ENCODE measurements at places on chromosomes 5 and 9.

- no peak for DNase-seq
Measured at GRCh38 chr5:72767289-72768010, 49.0 kb upstream of the TNPO1 start.

- DNase-seq: peak; percentile 84
Measured at GRCh38 chr9:34379334-34380033, 2.8 kb upstream of the MYORG start.

DNA sequence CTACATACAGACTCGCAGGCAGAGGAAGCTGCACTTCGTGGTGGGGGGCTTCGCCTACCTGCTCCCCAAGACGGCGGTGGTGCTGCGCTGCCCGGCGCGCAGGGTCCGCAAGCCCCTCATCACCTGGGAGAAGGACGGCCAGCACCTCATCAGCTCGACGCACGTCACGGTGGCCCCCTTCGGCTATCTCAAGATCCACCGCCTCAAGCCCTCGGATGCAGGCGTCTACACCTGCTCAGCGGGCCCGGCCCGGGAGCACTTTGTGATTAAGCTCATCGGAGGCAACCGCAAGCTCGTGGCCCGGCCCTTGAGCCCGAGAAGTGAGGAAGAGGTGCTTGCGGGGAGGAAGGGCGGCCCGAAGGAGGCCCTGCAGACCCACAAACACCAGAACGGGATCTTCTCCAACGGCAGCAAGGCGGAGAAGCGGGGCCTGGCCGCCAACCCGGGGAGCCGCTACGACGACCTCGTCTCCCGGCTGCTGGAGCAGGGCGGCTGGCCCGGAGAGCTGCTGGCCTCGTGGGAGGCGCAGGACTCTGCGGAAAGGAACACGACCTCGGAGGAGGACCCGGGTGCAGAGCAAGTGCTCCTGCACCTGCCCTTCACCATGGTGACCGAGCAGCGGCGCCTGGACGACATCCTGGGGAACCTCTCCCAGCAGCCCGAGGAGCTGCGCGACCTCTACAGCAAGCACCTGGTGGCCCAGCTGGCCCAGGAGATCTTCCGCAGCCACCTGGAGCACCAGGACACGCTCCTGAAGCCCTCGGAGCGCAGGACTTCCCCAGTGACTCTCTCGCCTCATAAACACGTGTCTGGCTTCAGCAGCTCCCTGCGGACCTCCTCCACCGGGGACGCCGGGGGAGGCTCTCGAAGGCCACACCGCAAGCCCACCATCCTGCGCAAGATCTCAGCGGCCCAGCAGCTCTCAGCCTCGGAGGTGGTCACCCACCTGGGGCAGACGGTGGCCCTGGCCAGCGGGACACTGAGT lies 255.9 kb downstream of the SAXO1 start:
- no peak for DNase-seq

GRCh38 chr9:107989544-107989943 lies 500.0 kb upstream of the KLF4 start:
- no peak for DNase-seq

- DNase-seq: no peak
Measured at GRCh38 chr5:135596788-135597187, 18.0 kb upstream of the CXCL14 start.

GRCh38 chr5:95850391-95850894 lies 27.9 kb upstream of the GLRX start:
- no peak for DNase-seq

- DNase-seq: no peak
Measured at GRCh38 chr9:135989722-135990467, 28.7 kb upstream of the UBAC1 start.

DNA sequence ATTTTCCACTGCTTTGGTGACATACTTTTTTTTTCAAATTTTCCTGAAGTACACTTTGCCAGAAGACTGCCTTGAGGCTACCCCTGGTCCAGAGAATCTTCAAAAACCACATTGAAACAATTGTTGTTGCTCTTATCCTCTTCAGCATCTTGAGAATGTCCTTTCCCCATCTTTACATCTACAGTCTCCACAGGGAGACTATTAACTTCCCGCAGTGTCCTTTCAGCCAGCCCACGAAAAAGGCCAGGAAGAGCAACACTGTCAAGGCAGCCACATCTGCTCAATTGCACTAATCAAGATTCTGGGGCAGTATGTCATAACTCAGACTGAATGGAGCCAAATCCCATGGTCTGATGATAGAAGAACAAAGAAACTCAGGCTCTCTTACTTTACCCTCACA lies 148.3 kb downstream of the ENC1 start:
- no peak for DNase-seq

GRCh38 chr9:68777070-68777763 lies 72.2 kb downstream of the PIP5K1B start:
- DNase-seq: no peak

- no peak for DNase-seq
Measured at GRCh38 chr9:13705918-13706317, 426.4 kb upstream of the MPDZ start.

GRCh38 chr5:157143127-157143971 lies 684 bp upstream of the MED7 start:
- no peak for DNase-seq

DNA sequence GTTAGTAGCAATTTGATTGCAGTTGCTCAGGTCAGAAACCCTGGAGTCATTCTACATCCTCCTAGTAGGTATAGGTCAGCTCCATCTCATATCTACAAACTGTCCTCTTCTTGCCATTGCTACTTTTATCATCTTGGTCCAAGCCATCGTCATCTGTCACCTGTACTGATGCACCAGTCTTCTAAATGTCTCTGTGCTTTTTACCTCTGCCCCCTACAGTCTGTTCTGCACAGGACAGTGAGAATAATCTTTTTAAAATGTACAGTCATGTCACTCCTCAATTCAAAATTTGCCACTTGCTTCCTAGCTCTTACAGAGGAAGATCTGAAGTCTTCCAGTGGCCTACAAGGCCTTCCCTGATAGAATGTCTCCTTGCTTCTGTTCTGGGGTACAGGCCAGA lies 6.8 kb downstream of the NNT start:
- DNase-seq: no peak

GRCh38 chr5:146025114-146025680 lies 80.2 kb downstream of the PLAC8L1 start:
- no peak for DNase-seq

- no peak for DNase-seq
Measured at GRCh38 chr9:132969783-132970182, 8.7 kb upstream of the GFI1B start.

GRCh38 chr5:108858959-108859358 lies 111.3 kb downstream of the FER start:
- no peak for DNase-seq

- no peak for DNase-seq
Measured at GRCh38 chr5:72829707-72830106, 13.2 kb downstream of the TNPO1 start.

GRCh38 chr5:175235251-175235960 lies 208.6 kb downstream of the DRD1 start:
- no peak for DNase-seq

DNA sequence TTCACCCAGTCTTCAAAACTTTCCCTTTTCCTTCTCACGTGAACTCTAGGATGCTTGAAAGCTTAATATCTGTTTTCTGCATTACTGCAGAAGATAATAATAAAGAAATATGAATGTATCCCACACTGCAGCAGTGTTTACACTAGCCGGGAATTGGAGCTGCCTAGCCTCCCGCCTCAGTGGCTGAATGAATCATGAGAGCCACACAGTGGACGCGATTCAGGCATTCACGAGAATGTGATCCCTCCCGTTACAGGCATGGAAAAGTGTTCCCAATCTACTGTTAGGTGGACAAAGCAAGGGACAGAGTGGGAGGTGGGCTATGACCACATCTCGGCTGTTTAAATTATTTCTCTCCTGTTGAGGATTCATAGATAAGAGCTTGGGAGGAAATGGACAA lies 69.4 kb upstream of the CTSL start:
- DNase-seq: no peak

GRCh38 chr5:54742417-54742891 lies 224.9 kb downstream of the SNX18 start:
- DNase-seq: no peak

- no peak for DNase-seq
Measured at GRCh38 chr5:19734776-19735175, 253.2 kb downstream of the CDH18 start.

DNA sequence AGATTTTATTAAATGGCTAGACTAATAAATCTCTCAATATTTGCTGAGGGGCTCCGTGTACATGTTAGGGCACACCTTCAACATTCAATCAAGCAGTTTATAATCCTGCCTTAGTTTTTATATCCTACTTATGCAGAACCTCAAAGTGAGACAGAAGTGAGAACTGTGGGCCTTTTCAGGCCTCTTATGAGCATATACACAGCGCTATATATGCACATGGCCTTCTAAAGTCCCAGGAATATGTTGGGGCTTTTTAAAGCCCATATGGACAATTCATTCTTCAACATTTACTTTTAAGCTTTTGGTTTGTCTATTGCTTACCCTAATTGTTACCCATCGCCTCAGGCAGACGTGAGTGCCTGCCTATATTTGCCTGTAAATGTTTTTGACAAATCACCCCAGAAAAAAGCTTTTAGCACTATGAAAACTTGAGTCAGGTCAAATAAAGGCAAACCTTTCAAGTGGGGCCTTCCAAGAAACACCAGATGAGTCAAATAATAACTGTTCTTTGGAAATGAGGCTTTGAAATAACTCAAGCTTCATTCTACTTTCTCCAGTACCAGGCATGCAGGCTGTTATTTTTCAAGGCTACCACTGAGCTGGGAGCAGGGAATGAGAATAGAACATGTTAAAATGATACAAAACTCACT lies 58.2 kb downstream of the ESM1 start:
- no peak for DNase-seq

DNA sequence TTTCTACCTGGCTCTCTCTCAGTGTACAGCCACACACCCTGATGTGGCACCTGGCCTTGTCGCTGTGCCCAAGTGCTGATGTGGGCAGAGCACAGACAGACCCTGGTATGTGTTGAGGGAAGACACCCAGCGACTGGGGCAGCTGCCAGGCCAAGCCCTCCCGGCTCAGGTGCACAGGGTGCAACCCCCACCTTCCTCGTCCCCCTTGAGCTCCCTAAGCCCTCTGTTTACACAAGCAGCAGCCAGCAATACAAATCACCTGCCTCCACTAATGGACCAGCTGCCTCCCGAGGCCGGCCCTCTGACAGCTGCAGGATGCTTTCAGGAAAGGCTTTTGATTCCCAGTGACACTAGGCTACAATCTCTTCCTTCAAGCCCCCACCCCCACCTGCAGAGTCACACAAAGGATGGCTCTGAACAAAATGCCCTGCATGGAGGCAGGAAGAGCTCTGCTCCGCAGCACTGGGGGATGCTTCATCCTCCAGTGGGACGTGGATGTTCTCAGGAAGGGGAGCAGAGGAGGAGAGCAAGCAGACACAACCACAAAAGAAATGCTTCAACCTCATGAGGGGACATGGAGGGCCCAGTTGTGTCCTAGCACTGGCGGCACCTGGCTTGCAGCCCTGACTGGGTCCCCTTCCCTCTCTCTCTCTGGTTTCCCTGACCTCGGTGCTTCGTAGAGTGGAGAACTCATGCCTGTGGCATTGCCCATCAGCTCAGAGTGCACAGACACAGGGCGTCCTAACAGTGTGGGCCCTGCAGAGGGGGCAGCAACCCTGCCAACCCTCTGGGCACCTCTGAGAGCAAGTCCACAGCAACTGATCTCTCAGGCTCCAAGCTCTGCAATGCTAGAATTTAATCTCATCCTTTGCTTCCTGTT lies 140.8 kb downstream of the BARX1 start:
- no peak for DNase-seq

- no peak for DNase-seq
Measured at GRCh38 chr5:35058374-35058788, 10.6 kb upstream of the AGXT2 start.

- DNase-seq: no peak
Measured at GRCh38 chr5:163653526-163653925, 148.1 kb downstream of the MAT2B start.

Data from stimulated activated CD8-positive, alpha-beta memory T cell treated with anti-CD3 and anti-CD28 coated beads, Interleukin-7, amount 100 ng/mL, for 1 hour (primary cell).